ENCODE measurements at places on chromosomes 4 and X.

- DNase-seq, result no peak
Measured at GRCh38 chr4:136829280-136829679, 703.0 kb downstream of the PCDH18 start.

- DNase-seq, result no peak
Measured at GRCh38 chr4:6371271-6371670, 101.1 kb downstream of the PPP2R2C start.

DNA sequence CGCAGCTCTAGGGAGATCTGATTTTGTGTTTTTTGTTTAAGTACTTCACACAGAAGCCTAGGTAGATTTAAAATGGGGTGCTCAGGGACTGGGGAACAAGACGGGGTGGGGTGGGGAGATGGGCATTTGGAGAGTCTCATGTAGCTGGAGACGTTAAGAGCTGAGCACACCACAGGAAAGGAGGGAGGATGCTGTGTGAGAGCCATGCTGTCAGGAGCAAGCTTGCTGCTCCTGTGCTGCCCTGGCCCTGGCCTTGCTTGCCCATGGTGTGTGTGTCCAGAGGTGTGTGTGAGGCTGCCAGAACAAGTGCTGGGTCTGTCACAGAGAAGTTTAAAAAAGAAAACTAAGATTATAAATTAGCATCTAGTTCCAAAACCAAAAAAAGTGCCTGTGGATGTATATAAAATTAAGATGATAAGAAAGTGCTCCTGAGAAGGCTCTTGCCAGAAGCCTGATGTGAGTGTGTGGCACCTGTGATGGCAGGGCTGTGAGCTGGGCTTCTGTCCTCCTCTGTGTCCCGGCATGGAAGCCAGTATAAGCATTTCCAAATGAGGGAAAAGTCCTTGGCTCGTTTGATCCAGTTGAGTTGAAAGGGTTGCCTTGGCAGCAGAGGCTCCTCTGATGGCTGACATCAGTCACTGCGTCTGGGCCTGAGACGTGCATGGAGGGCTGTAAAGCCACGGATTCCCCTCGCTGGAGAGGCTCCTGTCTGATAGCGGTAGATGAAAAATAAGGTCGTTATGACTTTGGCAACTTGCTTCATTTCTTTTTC lies 63.5 kb downstream of the NELFA start:
- DNase-seq, result no peak

DNA sequence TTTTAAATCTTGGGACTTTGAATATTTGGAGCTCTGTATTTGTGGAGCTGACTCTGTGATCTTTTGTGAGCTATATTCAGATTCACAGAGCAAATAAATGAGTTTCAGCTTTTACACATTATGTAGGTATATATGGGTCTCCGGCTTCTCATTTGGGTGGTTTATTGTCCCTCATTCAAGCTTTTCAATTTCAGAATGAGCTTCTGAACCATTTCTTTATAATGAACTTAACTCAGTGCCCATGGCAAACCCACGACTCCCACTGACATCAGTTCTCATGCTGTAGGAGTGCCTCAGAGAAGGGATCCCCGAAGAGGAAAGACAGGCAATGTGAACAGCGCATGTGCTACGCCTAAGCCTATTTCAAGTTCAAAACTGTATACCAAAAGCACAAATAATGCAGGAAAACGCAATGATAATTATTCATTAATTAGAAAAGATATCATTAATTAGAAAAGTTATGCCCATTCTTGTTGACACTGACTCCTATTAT lies 156.6 kb downstream of the DCTD start:
- DNase-seq, result no peak

DNA sequence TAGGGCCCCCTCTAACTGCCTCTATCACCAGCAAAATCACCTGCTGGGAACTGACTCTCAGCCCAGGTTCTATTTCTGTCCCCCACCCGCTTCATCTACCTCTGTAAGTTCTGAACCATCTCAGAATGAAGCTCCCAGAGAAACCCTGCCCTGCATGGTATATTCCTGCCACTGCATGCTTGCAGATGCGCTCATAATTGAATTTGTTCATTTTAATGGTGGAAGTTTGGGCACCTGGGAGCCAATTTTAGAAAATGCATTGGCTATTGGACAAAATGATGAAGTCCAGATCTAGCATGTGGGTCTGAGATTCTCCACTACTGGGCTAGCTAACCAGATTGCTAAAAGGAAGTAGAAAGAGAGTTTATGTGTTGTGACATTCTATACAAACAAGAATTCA lies 28.6 kb upstream of the SLC10A4 start:
- no peak for DNase-seq

DNA sequence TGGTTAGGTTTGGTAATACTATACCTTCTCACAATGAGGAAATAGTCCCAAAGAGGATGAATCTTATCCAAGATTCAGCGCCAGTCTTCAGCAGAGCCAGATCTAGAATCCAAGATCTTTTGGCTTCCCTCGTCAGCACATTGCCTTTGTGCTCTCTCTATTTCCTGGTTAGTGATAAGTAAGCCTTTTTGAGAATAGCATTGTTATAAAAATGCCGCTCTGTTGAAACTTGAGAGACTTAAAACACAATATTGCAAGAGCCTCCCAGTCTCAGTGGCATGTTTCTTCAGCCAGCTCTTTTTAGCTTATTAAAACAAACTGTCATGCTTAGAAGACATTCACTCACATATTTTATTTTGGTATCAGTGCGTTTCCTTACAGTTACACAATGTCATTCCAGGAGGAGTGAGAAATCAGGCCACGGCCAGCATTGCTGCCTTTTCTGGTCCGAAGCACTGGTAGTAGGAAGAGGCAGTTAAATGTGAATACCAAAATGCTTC lies 141.4 kb downstream of the KLHL8 start:
- peak; percentile 88 for DNase-seq

DNA sequence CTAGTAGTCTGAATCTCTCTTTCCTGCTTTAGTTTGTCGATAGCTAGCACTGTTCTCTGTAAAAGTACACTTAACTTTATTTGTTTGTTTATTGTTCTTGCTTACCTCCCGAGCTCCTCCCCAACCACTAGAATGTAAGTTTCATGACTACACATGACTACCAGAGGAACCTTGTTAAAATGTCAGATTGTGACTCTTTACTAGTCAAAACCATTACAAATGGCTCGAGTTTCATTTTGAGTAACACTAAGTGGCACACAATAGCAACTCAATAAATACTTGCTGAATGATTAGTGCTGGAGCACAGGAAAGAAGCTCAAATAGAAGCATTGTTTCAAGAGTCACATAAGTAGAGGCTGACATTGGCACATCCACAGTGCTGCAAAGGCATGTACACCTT lies 116.1 kb downstream of the MAPK10 start:
- DNase-seq, result no peak

GRCh38 chrX:24799078-24799477 lies 105.4 kb downstream of the POLA1 start:
- no peak for DNase-seq

DNA sequence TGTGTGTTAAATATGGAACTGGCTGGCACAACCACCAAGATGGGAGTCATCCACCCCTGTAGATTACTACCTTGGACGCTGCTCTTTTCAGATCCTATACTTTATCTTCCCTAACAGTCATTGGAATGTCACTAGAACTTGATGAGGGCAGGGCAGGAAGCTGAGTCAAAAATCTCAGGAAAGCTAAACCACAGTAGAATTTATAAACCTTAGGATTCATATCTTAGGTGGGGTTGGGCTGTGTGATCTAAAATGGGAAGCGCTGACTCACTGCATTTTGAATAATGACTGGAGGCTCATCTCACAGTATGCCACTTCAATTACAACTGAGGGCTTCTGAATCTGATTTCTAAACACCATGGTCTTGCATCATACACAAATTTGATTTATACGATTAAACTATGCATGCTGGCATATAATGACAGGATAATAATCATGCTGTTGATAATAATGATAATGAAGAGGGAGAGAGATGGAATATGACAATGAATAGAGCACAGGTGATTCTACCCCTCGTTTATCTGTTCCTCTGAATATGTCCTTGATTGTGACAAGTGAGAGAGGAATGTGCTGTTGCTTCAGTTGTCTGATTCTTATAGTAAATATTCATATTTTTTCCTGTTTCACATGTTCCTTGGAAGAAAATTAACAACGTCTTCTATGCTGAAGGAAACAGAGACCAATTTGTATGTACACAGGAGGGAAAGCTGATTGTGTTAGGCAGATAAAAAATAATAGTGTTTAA lies 270.3 kb upstream of the HS3ST1 start:
- peak; percentile 80 for DNase-seq

- no peak for DNase-seq
Measured at GRCh38 chrX:64885850-64886249, 90.4 kb downstream of the ZC4H2 start.

GRCh38 chr4:24792552-24792951 lies 2.8 kb upstream of the SOD3 start:
- DNase-seq, result no peak

- DNase-seq, result no peak
Measured at GRCh38 chr4:184897895-184898294, 72.1 kb upstream of the ACSL1 start.

All from IMR-90 (cell line).